ENCODE measurements at places on chromosomes 6 and 20. TPM values are rescaled to one million over a fixed set of nuclear protein-coding genes. Genes with fewer than 3 reads are reported as not detected.

GRCh38 chr20:44848254-44849015, 37.1 kb upstream of the YWHAB start:
- peak; percentile 19 for DNase-seq

- DNase-seq = peak; percentile 61
Observed at GRCh38 chr6:158232316-158233213, 64.4 kb downstream of the GTF2H5 start.

DNA sequence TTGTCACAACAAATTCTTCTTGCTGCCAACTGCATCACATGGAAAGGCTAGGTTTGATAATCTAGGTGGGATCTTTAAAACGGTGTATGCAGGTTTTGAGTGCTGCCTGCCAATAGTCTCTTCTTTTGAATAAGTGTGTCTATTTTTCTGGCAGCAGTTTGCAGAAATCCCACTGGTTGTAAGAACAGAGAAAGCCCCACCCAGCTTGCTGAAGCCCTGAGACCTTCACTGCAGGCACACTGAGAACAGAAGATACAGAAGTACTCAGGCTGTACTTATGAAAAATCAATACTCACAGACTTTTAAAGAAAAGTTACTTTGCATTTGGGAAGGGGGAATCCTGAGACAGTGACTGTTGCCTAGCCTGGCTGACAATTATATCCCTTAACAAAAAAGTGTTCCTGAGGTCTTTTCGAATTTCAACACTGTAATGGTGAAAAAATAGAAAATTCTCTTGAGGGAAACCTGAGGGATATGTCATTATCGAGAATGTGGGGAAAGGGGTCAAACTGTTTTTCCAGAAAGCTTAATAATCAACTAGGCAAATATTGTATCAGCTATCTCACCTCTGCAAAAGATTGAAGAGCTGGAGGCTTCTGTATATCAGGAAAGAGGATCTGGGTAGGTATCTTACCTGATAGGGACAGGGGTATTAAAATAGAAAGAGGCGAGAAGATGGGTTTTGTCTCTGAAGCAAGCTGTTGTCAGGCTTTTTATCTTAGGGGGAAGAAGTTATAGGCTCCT, 199.9 kb downstream of the LRFN2 start:
- DNase-seq = no peak

The KCNK5 gene
- polyA plus RNA-seq = 0.02 TPM

The SOX4 gene
- polyA plus RNA-seq = 9.6 TPM
